Germinal center (tissue), 1 donor: ENCODE measurements at places on chromosomes 3 and 15.

DNA sequence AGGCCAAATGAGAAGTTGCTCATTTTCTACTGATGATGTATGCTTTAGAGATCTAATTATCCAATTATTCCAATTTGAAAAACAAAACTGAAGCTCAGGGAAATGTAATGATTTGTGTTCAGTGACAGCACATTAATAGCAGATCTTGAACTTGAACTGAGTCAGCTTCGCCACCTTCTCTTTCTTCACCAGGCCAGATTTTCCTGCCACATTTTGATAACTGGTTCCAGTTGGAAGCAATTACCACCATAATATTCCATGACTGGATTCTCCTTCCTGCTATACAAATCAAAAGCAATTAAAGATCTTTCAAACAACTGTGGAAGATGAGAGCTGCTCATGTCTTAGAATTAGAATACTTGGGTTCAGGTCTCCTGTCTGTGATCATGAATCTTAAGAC is 334.1 kb downstream of the RBMS3 start:
- DNase-seq, result no peak

GRCh38 chr3:170692720-170693119 is 106.8 kb upstream of the SLC7A14 start:
- no peak for DNase-seq

DNA sequence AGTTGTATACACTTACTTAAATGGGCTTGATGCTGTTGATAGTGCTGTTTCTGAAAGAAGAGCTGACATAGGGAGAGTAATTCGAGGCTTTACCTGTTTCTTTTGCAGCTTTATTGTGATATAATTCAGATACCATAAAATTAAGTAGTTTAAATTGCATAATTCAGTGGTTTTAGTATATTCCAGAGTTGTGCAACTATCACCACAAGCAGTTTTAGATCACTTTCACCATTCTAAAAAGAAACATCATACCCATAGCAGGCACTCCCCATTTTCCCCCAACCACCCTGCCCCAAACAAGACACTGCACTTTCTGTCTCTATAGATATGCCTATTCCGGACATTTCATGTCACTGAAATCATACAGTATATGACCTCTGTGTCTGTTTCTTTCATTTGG is 98.5 kb downstream of the MTHFS start:
- DNase-seq, result no peak

GRCh38 chr3:65999606-66000005 is 39.1 kb downstream of the MAGI1 start:
- DNase-seq, result no peak

DNA sequence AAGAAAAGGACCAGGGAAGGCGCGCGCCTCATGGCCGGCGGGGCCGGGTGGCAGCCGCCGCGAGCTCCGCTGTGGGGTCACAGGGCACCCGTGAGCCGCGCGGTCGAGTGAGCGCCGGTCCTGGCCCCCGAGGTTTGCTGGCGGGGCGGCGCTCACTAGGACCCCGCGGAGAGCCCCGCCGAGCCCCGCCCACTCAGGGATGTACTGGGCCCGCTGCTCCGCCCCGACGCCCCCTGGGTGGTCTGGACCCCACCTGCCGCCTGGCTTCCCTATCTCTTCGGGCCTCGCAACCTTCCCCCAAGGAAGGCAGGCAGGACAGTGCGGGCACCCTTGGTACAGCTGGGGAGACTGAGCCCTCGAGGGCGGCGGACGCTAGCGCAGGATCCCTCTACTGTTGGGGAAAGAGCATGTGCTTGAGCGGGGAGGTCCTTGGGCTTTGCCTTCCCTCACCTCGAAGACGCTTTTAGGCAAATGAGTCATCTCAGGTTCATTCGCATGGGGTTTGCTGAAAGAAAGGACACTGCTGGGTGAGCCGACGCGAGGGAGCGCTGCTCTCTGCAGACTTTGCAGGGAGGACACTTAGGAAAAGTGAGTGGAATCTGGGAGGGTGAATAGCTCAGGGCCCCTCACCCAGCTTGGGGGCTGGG is at the start of gene CHRNB4:
Gene CHRNB4, minus strand, starts transcription at position 109 of the 647 bp plus-strand sequence. Its CDS starts 77 bp downstream, at position 32.
- DNase-seq, result peak; percentile 46

- no peak for DNase-seq
These were observed 21.4 kb downstream of the KPNA1 start for GRCh38 chr3:122493296-122493695.

GRCh38 chr3:113436809-113437208 is 4.5 kb downstream of the CFAP44 start:
- no peak for DNase-seq

GRCh38 chr3:19149368-19149767 is 1.1 kb downstream of the KCNH8 start:
- peak; percentile 23 for DNase-seq

DNA sequence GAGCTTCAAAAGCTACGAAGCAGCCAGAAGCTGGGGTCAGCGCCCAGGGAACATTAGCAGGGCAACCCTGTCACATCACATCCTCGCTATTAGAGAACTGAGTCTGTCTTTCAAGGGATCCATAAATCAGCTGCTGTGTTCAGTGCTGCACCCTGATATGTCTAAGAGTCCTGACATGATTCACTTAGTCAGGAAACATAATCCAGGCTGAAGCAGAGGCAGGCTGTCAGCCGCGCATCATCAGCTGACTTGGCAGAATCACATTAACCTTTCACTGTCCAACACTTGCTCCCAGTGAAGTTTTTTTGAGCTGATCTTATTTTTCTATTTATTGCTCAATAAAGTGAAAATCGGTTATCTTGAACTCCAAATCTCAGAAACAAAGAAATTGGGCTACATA is 23.5 kb downstream of the MYH15 start:
- DNase-seq, result no peak

DNA sequence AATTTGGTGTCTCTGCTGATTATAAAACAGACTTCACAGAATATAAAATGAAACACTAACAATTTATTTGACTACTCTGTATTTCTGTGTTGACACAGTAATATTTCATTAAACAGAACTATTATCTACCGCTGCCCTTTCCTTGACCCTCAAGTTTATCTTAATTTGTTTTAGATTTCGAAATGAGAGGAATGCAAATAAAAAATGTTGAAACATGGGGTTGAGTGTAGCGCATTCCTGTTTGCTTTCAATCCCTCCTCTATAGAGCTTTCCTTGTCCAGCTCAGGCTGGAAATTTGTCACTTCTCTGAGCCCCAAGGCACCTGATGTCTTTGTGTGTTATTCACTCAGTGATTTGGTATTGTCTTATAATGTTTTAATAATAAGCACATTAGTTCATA is 550.2 kb downstream of the ZBBX start:
- DNase-seq, result no peak

GRCh38 chr15:89690276-89691218 is at the start of the genes PEX11A and WDR93:
TSS of gene PEX11A (minus strand) at chr15:89690754. CDS start at chr15:89690632, 122 bp downstream.
TSS of gene WDR93 (plus strand) at chr15:89690811. CDS start at chr15:89701747, 10,936 bp downstream.
- DNase-seq, result peak; percentile 84

- DNase-seq, result no peak
These were observed 10.5 kb downstream of the GPR171 start for GRCh38 chr3:151192545-151192944.

- no peak for DNase-seq
These were observed 15.5 kb upstream of the MRPS22 start for GRCh38 chr3:139328356-139328755.

GRCh38 chr3:178699810-178700209 is 163.6 kb downstream of the KCNMB2 start:
- no peak for DNase-seq

- no peak for DNase-seq
These were observed 29.0 kb downstream of the ARIH1 start for GRCh38 chr15:72503147-72503546.

DNA sequence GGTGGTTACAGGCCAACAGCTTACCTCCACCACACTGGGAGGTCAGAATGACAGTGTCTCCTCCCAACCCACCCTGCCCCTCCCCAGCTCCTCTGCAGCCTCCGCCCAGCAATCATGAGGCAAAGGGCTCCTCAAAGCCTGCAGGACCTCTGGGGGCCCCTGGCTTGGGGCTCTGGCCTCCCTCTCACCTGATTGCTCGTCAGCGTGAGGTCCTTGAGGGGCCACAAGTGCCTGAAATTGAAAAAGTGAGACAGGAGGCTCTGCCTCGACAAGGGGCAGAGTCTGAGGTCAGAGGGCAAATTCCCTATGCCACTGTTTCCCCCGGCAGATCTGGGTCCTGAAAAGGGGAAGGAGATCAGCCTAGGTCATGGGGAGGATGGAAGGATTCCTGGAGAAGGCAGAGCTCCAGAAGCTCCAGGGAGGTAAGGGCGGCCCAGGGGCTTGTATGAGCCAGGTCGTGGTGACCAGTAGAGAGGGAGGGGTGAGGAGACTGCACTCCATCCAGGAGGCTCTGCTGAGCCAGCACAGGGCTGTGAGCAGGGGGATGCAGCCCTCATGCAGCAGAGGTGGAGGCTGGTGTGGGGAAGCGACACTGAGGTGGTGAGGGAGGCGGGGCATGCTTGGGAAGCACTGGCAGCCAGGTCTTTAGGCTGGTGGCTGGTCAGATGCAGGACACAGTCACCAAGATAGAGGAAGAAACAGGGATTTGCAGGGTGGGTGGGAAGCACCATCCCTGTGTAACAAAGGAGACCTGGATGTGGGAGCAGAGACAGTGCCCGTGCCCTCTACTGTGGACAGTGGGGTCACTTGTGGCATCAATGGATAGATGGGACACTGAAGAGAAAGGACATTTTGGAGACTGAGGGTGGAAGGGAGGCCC is 20.1 kb downstream of the ALS2CL start:
- DNase-seq, result no peak

GRCh38 chr3:105798381-105798934 is 70.4 kb downstream of the CBLB start:
- peak; percentile 56 for DNase-seq

- no peak for DNase-seq
These were observed 145.4 kb downstream of the KLHL25 start for GRCh38 chr15:85649372-85649771.

DNA sequence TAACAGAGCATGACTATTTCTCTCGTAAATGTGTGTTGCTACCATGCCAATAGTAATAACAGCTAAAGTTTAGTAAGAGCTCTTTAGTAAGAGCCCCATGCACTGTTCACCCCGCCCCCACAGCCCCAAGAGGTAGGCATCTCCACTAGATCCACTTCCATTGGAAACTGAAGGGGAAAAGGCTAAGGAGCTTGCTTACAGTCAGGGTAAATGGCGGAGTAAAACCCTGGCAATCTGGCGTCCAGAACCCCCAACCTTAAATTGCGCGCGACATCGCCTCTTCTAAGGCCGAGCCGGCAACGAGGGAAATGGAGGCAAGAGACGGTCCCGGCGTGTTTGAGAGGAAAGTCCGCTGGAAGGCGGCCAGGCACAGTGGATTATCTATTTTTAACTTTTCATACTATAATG is 654 bp upstream of the C3orf38 start:
- DNase-seq, result peak; percentile 21

DNA sequence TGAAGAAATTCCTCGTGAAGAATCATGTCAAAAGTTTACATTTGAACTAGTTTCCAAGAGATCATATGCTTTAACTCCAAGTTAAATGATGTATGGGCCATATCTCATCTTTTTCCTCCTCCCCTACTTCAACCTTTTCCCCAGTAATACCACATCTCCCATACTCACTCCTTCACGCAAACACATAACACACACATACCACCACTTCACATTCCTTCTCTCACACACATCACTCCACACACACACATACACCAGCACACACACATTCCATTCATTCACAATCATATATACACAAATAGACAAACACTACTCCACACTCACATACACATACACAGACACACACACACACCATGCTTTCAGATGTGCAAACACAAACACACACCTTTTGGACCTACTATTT is 769.0 kb upstream of the NR2F2 start:
- no peak for DNase-seq

DNA sequence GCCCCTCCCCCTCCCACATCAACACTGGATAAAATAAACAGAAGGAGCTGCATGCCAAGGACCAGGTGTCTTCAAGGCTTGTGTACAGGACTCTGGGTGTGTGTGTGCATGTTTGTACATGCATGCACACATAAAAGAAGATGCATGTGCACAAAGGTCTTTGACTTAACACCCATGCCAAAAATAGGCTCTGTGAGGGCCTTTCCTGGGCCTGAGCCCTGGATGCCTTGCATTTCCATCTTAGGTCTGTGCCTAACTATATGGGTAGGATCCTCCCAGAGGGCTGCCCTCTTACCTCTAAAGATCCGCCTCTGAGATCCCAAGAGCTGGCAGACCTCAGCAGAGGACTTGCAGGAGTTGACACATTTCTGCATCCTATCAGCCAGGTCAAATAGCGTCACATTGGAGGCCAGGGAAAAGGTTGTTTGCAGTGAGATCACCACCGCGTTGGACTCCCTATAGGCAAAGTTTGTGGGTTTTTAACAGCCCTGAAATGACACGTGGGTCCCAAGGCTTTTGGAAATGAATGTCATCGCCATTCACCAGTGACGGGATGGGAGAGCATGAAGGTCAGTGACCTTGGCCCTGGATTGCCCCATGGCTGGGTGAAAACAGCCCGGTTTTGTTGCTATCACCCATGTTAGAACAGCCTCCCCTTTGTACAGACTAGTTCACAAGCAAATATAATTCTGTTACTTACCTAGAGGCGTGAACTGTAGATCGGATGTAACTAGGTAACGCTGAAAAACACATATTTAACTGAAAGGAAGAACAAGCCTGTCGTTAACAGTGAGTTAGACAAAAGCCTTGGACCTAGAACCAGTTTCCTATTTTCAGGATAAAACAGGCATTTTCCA is 54.0 kb downstream of the HEG1 start:
- no peak for DNase-seq

DNA sequence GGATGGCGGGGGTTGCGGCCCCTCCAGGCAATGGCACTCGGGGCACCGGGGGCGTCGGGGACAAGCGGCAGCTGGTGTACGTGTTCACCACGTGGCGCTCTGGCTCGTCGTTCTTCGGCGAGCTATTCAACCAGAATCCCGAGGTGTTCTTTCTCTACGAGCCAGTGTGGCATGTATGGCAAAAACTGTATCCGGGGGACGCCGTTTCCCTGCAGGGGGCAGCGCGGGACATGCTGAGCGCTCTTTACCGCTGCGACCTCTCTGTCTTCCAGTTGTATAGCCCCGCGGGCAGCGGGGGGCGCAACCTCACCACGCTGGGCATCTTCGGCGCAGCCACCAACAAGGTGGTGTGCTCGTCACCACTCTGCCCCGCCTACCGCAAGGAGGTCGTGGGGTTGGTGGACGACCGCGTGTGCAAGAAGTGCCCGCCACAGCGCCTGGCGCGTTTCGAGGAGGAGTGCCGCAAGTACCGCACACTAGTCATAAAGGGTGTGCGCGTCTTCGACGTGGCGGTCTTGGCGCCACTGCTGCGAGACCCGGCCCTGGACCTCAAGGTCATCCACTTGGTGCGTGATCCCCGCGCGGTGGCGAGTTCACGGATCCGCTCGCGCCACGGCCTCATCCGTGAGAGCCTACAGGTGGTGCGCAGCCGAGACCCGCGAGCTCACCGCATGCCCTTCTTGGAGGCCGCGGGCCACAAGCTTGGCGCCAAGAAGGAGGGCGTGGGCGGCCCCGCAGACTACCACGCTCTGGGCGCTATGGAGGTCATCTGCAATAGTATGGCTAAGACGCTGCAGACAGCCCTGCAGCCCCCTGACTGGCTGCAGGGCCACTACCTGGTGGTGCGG is 1.9 kb downstream of the CHST2 start:
- peak; percentile 62 for DNase-seq

GRCh38 chr3:26590919-26591484 is 31.6 kb upstream of the LRRC3B start:
- DNase-seq, result no peak
